HuH-7.5 (cell line): ENCODE measurements at places on chromosomes 2 and 18.

DNA sequence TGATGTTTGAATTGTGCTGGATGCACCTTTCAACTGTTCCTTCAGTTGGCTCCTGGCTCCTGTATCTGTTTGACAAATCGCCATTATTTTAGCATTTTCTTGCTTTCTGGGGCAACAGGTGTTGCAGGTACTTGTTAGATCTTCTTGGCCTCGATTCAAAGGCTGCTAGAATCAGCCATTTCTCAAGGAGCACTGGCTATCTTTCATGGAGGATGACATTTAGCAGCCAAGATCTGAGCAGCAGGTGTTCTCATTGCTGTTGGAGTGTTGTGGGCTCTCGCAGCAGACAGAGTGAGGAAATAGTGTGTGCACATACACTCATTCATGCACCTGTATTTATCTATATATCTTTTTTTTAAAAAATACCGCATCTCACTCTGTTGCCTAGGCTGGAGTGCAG, 52.2 kb downstream of the INPP5D start:
- DNase-seq: no peak

- DNase-seq: no peak
Observed at GRCh38 chr2:205261516-205262020, 420.7 kb upstream of the NRP2 start.

DNA sequence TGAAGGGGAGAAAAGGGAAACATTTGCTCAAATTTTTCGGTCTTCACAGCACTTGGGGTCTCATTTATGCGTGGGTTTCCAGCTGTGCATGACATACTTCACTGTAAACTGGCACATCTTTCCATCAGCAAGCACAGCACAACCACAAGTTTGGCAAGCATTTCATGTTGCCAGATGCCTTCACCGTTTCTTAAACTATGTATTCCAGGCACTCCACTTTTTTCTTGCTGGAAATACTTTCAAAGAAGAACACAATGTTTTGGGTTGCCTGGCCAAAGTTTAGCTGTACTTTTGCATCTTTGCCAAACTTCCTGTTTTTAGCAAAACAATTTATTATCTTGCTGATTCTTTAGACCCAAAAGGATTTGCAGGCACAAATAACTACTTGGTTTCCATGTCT, 194.6 kb upstream of the MEIS1 start:
- DNase-seq: no peak

DNA sequence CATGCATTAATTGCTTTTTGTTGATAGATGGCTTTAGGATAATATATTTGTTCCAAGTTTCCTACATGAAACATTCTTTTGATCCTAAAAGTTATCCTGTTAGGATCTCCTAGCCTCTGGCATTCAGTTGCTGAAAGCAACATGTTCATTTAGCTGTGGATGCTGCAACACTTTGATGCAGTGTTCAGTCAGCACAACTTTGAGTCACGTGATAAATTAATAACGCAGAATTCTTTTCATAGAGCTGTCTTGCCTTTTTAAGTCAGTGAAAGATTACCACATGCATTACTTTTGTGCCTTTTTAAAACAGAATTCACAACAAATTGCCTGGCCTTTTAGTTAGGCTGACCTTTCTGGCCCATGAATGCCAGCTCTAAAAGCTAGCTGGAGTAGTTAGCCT, 1467.9 kb upstream of the ZEB2 start:
- DNase-seq: no peak

DNA sequence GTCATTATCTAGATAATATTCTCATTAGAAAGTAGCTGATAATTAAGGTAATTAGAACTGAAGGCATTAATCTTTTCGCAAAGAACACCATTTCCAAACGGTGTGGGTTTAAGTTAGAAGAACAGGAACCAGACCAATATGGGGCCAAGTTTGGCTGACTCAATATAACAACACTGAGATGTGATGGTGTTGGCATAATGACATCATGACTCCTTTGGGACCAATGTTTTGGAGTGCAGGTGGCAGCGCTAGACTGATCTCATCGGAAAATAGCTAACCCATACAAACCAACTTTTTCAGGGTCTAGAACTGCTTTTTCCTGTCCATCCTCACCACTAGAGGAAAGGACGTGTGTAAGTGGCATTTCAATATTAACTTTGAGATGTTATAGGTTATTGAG, 1171.7 kb upstream of the ZEB2 start:
- no peak for DNase-seq

DNA sequence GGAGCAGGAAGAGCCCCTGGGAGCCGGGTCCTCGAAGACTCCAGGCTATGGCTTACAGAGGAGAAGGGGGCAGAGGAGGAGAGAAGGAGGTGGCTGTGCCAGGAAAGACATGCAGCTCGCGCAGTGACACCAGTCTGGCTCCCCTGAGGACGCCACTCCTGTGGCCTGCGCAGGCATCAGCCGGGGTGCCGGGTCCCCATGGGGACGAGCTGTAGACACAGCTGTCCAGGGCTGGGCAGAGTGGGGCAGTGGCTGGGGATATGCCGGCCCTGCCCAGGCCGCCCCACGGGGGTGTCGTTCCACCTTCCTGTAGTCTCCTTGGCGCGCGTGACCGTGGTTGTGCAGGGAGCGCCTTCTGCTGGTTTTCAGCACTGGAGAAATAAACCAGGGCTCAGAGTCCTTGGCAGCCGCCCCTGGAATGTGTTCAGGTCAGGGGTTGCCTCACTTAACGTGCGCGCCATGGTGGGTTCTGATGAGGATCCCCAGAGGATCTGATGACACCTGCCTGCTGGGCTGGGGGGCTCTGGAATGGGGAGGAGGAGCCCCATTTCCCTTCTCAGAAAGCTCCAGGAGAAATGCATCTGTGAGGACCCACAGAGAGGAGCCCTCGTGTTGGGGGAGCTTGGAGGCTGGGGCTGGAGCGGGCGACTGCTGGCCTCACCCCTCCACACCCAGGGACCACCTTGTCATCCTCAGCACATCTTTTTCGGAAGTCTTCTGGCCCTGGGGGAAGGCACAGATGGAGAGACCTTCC, 26.7 kb downstream of the RAMP1 start:
- DNase-seq: no peak

DNA sequence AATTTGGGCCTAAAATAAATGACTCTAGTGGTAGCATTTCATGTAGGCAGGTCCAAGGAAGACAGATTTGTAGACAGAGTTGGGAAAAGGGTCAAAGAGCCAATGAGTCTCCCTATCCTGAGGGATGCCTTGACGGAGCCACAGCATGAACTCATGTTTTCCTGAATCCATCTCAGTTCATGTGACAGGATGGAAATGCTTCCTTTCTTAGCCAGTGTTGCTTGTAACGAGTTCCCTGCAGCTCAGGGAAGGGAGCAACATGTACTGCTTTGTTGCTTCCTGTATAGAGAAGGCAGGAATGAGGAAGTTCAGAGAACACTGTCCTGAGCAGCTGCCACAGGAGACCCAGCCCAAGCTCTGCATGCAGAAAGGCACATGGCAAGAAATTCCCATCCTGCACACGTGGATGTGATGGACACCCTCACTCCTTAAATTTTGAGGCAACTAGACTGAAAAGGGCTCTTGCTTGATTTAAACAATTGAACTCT, 27.9 kb downstream of the TMEM17 start:
- DNase-seq: no peak

DNA sequence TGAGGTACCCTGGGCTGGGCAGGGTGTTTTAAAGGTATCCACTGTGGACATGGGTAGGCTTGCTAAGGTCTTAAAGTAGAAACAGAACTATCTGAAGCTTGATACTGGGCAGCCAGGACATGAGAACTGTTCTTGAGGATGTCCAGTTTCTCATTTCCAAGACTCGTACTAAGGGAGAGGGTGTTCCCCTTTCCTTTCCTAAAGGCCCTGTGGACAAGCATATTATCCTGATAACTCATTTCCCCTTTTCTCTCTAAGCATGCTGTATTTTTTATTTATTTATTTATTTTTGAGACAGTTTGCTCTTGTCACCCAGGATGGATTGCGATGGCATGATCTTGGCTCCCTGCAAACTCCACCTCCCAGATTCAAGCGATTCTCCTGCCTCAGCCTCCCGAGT, 273.6 kb downstream of the PRKCE start:
- no peak for DNase-seq

- no peak for DNase-seq
Observed at GRCh38 chr2:23524261-23524706, 139.3 kb downstream of the KLHL29 start.

DNA sequence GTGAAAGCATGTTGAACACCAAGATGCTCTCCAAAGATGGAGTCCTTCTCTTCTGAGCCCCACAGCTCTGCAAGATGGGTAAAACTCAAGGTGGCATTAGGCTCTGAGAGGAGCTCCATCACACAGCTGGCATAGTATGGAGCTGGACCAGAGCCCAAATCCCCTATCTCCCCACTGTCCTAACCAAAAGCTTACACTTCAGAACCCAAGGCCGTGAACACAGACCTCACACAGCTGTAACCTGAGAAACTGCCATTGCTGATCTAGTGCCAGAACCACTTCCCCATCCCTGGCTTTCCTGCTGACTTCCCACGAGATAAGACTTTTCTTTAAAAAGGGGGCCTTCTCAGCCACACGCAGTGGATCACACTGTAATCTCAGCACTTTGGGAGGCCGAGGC, 25.0 kb downstream of the TTC32 start:
- no peak for DNase-seq

GRCh38 chr2:198385856-198386255, 581.5 kb downstream of the PLCL1 start:
- DNase-seq: no peak

GRCh38 chr2:215861607-215862350, 151.6 kb downstream of the MREG start:
- no peak for DNase-seq

- no peak for DNase-seq
Observed at GRCh38 chr2:11652553-11652952, 17.4 kb downstream of the NTSR2 start.

DNA sequence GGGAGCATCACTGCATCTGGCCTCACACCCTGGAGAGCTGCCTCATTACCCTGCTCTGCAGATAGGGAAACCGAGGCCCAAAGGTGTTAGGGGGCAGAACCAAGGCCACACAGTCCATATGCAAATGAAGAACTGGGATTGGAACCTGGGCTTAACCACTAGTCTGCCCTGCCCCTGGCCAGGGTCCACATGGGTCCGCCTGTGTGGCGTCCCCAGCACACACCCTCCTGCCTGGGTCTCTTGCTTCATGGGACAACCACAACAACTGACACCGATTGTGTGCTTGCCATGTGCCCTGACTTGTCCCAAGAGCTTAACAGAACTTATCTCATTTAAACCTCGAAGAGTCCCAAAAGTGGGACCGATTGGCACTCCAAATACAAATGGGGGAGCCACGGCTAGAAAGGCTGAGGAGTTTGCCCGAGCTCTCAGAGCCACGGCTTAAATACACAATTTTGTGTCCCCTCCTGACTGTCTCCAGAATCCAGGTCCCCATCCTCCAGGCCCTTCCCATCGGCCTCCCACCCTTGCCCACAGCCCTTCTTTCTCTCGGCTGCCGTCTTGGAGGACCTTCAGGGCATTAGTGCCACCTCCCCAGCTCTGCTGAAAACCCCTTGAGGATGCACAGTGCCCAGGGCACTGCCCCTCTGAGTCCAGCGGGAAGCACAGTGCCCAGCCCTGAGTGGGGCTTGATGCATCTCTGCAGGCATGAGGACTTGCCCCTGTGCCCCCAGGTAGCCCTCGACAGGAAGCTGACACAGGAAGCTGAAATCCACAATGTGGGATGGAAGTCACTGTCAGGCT, 5.8 kb upstream of the DUSP2 start:
- no peak for DNase-seq

GRCh38 chr18:39909706-39910105, 2045.3 kb upstream of the PIK3C3 start:
- no peak for DNase-seq
